Inflammatory macrophage treated with lipopolysaccharide for 1 hour (primary cell): ENCODE measurements at places on chromosomes 2 and 18.
A peak's percentile ranks its signal among the peaks of the same experiment; 100 is the strongest.

DNA sequence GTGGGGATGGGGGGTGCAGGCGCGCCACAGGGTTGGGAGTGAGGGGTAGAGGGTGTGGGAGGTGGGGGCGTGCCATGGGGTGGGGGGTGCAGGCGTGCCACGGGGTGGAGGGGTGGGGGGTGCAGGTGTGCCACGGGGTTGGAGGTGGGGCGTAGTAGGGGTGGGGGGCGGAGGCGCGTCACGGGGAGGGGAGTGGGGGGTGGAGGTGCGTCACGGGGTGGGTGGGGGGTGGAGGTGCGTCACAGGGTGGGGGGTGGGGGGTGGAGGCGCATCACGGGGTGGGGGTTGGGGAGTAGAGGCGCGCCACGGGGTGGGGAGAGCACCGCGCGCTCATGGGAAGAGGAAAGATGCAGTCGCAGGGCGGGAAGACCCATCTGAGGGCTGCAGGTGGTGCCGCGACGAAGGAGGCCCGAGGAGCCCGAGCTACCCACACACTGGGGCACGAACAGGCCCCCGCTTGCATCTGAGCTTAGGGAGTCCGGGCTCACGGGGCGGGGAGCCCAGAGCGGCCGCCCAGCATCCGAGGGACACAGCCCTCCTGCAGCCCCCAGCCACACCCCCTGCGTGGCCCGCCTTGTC, 37.5 kb downstream of the SNED1 start:
- no peak for DNase-seq

DNA sequence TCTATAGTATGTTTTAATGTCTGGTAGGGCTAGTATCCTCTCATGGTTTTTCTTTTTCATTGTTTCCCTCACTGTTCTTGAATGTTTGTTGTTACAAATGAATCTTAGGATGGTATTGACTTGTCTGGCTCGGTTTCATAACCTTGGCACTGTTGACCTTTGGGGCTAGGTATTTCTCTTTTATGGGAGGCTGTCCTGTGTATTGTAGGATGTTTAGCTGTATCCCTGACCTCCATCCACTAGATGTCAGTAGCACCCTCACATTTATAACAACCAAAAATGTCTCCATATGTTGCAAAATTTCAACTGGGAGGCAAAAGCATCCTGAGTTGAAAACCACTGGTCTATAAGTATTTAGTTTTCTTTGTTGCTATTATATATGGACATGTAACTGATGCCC, 7.0 kb upstream of the AOX1 start:
- DNase-seq, result peak; percentile 64

DNA sequence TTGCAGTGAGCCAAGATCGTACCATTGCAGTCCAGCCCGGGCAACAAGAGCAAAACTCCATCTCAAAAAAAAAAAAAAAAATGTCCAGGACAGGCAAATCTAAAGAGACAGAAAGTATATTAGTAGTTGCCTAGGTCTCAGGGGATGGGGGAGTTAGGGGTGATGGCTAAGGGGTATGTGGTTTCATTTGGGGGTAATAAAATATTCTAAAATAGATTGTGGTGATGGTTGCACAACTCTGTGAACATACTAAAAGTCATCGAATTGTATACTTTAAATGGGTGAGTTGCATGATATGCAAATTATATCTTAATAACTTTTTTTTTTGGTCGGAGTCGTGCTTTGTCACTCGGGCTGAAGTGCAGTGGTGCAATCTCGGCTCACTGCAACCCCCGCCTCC, 34.2 kb upstream of the ACTR2 start:
- DNase-seq, result no peak

DNA sequence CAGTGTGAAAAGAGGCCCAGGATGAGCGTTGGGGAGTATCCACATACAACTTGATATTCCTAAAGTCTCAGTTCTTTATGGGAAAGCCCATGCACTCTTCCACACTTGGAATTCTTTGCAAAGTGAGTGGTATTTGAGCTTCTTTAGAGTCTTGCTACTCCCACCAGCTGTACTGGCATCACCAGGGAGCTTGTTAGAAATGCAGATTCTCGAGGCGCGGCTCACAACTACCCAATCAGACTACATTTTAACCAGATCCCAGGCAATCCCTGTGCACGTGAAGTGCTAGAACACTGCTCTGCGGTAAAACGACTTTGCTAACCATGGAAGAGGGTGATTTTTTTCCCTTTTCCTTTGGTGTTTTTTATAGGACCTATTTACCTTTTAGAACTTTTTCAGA, 184.7 kb downstream of the NEDD4L start:
- DNase-seq, result no peak

GRCh38 chr18:61774846-61775245, 118.0 kb downstream of the RNF152 start:
- DNase-seq, result no peak

DNA sequence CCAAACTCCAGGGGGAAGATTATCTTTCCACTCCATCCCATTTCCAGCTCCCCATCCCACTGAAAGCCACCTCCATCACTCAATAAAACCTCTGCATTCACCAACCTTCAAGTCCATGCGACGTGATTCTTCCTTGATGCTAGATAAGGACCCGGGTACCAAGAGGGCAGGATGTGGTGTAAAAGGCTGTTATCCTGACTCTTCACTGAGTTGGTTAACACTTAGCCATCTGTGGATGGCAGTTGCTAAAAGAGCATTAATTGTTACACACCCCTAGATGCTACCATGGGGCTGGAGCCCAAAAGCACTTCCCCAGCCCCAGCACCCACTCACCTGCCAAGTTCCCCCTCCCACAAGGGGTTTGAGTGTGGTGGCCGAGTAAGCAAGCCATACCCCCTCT, 53.4 kb upstream of the DPP10 start:
- no peak for DNase-seq

DNA sequence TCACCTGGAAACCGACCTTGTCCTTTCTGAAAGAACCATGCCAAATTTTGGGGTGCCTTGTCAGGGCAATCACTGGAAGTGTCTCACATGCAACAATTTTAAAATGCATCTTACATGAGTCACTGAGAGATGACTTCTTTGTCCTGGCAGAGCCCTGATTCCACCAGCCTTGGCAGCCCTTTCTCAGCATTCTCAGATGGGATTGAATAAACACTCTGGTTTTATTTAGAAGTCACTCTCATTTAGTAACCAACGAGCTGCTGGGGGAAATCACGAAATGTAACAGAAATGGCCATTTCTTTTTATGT, 3.8 kb upstream of the ATP8B1 start:
- no peak for DNase-seq

DNA sequence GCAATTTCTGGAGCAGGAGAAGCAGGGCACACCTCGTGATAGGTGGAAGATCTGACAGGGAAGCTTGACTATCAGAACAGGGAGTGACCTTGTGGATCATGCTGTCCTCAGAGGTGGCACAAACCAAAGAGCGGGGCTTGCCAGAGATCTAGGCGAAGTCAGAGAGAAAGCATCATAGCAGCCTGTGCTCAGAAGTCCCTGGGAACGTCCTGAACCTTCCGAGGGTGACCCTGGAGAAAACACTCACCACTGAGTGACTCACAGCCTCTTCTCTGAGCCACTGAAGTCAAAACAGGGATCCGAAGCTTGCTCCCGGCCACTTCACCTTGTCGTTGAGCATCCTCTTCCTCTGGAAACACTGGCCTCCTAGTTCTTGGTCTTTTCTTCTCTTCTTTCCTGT, 56.7 kb downstream of the IL1R2 start:
- DNase-seq, result no peak

DNA sequence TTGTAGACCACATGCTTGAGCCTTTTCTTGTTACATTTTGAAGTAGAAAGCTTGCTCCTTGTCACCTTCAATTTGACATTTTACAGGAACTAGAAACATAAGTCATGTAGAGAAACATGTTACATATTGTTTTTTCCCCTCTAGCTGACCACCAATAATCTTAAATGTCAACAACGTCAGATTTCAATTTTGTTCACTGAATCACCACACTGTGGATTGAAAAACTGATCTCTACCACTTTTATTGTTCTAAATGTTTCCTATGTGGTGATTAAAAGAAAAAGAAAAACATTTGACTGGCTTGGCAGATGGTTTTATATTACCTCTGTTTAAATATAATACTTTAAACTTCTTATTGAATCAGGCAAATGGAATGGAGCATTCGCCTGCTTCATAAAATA, 87.7 kb downstream of the DSEL start:
- DNase-seq, result no peak

DNA sequence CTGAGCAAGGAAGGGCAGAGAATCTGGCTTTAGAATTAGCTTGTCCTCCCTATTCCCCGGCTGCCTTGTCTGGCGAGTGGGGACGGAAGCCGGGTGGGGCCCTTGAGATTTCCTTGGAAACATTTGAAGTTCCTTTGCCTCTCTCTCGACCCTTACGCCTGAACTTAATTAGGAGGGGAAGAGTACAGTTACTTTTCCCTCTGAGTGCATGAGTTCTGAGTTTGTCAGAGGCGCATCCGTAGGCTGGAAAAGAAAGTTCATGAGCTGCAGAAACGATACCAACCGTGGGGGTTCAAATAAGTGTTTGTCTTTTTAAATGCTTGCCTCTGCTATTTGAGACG, 468 bp downstream of the PIKFYVE start:
- no peak for DNase-seq
